NCI-H2081 (cell line): ENCODE measurements at places on chromosomes 6 and 20.

DNA sequence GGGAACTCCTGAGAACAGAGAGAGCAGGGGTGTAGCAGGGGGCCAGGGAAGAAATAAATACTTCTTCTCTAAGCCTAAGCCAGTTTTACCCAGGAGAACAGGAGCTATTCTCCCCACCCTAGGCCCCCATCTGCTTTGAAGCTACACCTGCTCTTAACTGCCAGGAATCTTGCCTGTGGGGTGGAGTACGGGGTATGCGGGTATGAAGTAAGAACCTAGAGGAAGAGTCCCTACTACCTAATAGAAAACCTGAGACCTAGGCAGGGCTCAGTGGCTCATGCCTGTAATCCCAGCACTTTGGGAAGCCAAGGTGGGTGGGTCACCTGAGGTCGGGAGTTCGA is 1.5 kb downstream of the SLC29A1 start:
- DNase-seq: no peak

- DNase-seq: no peak
These were observed 190.0 kb downstream of the UNC5CL start for GRCh38 chr6:40848868-40849514.

- no peak for DNase-seq
These were observed 157.5 kb downstream of the ADGRG6 start for GRCh38 chr6:142459271-142459670.

- DNase-seq: no peak
These were observed 56.0 kb downstream of the MRAP2 start for GRCh38 chr6:84089552-84089951.

GRCh38 chr6:15504581-15505350 is 158.1 kb downstream of the DTNBP1 start:
- peak; percentile 77 for DNase-seq

GRCh38 chr20:17967521-17968365 is 851 bp downstream of the SNX5 start:
- no peak for DNase-seq

GRCh38 chr6:40645043-40645442 is 57.9 kb upstream of the LRFN2 start:
- no peak for DNase-seq

DNA sequence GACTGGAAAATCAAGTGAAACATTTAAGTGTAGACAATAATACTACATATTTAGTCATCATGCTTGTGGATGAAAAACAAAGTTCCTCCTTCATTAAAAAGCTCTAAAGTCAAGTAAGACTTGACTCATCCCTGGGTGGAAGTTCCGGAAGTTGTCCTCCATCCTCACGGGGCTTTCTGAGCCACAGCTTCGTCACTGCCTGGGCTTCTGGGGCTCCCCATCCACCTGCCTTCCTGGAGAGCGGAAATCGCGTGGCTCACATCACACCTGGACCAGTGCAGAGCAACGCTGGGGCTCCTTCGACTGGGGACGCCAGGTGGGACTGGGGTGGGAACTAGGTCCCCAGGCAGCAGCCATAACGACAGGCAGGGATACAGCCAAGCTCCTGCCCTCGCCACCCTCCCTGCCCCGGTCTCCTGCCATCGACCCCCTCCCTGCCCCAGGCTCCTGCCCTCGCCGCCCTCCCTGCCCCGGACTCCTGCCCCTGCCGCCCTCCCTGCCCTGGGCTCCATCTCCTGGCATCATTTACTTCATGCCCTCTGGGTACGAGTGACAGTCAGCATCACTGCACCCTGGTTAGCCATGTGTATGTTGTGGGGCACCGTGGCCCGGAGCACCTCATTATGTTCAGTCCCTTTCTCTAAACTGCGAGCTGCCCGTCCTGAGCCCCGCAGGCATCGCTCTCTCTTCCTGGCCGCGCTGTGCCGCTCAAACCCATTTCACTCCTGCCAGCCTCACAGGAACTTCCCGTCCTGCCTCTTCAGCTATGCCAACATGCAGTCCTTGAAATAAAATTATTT is 12.9 kb downstream of the THBS2 start:
- DNase-seq: no peak

GRCh38 chr6:90369024-90369519 is 72.4 kb upstream of the BACH2 start:
- no peak for DNase-seq

DNA sequence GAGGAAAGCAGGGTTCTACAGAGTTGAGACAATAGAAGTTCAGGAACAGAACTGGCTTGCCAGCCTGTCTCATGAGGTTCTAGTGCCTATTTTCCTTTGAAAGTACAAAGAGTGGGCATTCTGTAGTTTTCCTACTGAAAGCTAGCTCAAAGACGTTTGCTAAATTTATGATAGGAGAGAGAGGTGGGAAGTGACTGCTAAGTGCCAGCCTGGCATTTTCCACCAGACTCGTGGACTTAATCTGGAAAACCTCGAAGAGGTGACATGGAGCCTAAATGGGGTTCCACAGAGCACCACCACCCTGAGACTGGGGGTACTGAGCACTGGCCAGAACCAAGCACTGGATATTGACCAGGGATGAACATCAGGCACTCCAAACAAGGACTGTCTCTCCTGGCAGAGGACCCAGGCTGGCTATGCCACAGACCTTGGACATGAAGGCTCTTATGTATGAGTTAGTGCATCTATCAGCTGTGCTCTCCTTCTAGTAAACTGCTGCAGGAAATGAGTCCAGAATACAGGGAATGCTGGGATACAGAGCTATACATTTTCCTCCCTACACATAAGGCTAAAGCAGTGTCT is 7.1 kb downstream of the PEX6 start:
- DNase-seq: no peak

DNA sequence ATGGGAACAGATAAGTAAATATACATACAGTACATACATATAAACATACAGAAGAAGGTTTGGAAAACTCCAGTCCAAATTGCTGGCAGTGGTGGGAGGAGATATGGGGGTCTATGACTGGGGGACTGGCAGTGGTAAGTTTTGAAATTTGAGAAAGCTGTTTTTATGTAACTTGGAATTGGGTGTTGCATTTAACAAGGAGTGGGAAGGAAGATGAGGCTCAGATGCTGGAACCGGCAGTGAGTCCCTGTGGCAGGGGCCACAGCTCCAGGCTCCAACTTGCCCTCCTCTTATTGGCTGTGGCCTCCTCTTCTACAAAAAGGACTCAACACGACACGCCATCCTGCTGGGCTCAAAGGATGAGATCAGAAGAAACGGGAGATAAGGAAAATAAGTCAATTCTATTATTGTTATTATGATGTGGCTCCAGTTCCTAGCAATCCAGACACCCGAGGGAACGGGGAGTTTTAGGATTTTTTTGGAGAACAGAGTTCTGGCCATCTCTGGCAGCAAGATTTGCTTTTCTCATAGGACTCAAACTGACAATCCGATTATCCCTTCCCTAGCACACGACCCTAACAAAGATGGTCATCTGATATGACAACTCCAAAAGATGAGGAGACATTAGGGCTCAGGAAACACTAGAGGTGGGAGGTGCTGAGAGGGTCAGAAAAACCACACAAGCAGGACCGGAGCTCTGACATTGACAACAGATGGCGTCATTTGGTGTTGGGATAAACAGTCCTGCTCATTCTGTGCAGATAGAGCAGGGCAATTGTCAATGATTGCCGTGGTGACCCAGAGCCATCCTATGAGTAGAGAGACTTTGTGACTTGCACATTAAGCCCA is 6.0 kb upstream of the TGM2 start:
- DNase-seq: no peak

DNA sequence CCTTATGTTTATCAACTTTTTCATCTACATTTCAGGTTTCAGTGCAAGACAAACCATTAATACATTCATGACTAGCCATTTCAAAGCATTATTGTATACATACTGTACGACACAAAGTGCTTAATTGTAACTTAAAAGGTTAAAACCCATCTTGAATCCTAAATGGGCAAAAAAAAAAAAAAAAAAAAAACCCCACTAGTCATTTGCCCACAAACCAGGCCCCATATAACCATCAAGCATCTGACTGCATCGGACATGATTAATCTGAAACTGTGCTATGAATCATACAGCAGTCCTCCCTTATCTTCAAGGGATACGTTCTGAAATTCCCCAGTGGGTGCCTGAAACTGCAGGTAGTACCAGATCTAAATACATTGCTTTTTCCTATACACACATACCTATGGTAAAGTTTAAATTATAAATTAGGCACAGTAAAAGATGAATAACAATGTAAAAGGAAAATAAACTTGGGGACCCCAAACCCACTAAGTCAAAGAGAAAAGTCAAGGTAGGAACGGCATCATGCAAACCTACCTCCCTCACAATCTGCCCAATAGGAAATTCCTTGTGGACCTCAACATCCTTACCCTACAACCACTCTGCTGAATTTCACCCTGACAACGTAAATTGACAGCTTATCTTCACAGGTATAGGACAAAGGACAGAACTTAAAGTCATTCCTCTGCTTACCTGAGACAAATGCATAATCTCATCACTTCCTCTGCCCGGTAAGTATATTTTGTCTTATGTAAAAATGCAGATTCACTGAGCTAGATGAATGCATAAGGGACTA is 14.3 kb downstream of the B4GALT5 start:
- DNase-seq: no peak

DNA sequence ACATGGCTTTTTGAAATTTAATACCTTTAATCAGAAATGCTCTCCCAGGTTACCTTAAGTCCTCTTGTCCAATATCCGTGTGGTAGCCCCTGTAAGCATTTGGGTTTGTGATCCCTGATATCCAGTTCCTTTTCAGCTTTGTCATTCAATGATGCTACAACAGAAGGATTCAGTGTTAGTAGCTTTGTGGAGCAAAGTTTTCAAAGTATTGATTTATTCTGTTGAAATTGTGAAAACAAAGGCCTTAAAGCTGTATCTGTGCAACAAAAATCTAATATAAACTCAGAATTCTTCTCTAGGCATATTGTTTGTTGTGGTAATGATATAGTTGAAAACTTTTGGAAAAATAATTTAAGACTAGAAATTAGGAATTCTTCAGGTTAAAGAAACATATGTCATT is 91.9 kb downstream of the ADGRB3 start:
- no peak for DNase-seq

DNA sequence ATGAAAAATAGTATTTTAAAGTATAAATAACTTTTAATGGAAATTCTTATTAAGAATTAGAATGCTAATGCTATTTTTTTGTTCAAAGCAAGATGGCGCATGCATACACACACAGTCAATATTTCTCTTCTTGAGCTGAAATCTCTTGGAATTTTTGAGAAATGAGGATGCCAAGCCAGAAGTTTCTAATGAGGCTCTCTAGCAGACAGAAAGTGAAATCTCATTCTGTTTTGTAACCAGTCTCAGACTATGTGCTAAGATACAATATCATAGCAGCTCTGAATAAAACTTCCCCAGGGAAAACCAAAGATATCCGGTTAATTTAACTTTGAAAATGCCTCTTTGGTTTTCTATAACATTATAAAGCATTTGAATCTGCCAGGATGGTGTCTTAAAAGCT is 97.2 kb upstream of the HDAC2 start:
- no peak for DNase-seq

DNA sequence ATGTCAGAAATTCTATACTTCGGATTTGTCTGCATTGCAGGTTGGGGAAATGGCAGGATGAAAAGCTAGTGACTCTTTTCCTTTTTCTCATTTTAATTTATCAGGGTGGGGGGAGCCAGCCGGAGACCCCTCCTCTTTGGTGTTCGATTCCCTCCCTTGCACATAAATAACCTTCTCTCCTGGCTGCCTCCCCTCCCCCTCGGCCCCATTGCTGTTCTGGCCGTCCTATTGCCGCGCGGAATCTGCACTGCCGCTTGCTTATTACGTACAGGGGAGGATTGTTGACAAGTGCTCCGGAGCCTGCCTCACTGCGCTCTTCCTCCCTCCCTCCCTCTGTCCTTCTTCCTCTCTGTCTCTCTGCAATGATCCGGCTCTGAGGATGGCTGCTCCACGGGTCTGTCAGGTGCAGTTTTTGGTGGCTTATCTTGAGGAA is 154.7 kb downstream of the JARID2 start:
- peak; percentile 72 for DNase-seq

DNA sequence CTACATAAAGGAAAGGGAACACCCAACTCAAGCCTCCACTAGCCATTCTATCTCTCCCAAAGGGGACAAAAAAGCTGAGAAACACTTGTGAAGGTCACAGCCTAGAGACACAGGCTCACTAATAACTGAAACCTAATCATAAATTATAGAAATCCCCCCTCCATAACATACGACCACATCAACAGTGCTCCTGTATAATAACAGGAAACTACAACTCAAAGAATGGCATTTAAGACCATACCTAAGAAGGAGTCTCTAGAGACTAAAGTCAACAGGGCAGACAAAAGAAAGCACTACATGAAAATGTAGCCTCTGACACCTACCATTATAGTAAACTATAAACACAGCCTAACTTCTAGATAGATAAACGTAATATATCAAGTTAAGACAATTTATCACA is 82.7 kb downstream of the THEMIS start:
- DNase-seq: no peak

DNA sequence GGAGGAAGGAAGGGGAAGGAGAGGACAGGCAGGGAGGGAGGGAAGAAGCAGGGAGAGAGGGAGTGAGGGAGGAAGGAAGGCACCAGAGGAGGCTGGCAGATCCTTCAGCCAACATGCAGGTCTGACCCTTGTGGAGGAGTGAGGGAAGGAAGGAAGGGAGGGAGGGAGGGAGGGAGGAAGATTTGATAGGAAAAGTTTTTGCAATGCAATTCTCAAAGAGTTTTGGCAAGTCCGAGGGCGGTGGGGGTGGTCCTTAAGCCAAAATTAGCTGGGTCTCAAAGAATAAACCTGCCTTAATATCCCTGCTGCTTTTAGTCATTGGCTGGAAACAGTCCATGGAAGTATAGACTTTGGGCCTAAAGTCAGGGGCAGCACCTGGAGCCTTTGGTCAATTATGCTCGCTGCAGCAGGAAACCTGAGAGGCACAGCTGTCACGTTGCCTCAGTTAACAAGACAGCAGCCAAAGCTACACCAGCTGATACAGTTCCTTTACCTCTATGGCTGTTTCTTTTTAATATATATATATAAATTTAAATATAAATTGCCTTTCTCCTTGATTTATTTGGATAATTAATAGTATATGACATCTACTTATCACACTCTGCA is 115.7 kb upstream of the RALGAPA2 start:
- no peak for DNase-seq

DNA sequence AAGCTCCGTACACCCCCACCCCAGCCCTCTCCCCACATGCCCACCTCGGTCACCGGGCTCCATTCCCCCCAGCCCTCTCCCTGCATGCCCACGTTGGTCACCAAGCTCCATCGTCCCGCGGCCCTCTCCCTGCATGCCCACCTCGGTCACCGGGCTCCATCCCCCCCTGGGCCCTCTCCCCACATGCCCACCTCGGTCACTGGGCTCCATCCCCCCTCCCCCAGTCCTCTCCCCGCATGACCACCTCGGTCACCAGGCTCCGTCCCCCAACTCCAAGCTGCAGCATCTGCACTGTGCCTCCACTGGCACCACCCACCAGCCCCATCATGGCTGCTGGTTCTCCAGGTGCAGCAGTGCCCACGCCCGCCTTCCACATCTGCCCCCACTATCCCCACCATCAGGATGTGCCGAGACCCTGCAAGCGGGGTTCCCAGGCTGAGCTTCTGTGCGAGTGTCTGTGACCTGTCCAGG is 16.8 kb downstream of the TAF4 start:
- no peak for DNase-seq

- DNase-seq: no peak
These were observed 2.3 kb upstream of the ADGRB3 start for GRCh38 chr6:68632734-68633133.

- DNase-seq: no peak
These were observed 18.3 kb downstream of the DSP start for GRCh38 chr6:7559651-7560385.

- no peak for DNase-seq
These were observed 13.3 kb upstream of the SMIM13 start for GRCh38 chr6:11080296-11080695.

GRCh38 chr6:87684895-87685654 is 17.0 kb downstream of the AKIRIN2 start:
- no peak for DNase-seq

GRCh38 chr6:157236040-157236725 is 87.1 kb downstream of the TMEM242 start:
- DNase-seq: no peak
